ENCODE measurements at places on chromosomes 13 and 19. TPM values are rescaled to one million over a fixed set of nuclear protein-coding genes. Genes with fewer than 3 reads are reported as not detected.
A peak's percentile ranks its signal among the peaks of the same experiment; 100 is the strongest.

DNA sequence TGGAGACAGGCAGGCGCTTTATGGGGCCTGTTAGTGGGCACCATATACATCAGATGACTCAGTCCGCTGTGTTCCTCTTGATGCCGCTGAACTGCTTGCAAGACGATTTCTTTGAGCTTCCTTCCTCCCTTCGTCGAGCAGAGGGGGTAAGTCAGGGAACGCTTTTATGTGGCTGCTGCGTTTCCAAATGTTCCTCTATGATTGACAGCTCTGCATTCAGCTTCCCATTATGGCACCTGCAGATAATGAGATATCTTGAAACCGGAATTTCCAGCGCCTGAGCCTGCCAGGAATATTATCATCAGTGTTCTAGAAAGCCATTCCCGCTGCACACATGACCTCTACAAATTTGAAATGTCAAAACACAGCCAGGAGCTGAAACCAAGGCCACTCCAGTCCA, 257.0 kb downstream of the TSHZ3 start:
- no peak for DNase-seq

FXYD7 gene
- not detected for total RNA-seq

C19orf81 gene
- total RNA-seq, result not detected

DNA sequence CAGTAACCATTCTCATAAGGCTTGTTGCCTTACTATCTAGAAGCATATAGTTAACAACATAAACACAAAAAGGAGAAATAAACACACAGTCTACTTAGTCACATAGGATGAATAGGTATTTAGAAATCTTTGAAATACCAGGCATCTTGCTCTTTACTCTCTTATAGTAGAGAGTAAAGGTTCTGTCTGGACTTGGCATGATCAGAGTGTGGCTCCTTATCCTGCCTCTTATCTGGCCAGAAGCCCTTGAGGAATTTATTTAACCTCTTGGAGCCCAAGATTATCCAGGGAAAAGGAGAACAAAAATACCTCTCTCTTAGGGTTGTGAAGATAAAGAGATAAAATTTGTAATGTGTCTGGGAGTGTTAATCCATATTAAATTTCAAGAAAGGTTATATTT, 100.2 kb upstream of the MBNL2 start:
- peak; percentile 78 for DNase-seq

ZNF575 gene
- 5.2 TPM for total RNA-seq

DNA sequence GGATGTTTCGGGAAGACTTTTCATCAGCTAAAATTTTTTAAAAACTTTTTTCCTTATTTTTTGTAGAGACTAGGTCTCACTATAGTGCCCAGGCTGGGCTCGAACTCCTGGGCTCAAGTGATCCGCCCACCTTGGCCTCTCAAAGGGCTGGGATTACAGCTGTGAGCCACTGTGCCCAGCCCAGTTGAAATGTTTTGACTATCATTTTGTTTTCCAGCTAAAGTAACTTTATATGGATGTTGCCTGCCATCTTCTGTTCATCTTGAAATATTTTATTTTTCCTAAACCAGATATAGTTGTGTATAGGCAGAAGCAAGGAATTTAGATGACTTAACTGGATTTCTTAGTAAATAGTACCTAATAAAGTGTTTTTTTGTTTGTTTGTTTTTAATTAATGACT, 7.0 kb downstream of the CAB39L start:
- no peak for DNase-seq

DNA sequence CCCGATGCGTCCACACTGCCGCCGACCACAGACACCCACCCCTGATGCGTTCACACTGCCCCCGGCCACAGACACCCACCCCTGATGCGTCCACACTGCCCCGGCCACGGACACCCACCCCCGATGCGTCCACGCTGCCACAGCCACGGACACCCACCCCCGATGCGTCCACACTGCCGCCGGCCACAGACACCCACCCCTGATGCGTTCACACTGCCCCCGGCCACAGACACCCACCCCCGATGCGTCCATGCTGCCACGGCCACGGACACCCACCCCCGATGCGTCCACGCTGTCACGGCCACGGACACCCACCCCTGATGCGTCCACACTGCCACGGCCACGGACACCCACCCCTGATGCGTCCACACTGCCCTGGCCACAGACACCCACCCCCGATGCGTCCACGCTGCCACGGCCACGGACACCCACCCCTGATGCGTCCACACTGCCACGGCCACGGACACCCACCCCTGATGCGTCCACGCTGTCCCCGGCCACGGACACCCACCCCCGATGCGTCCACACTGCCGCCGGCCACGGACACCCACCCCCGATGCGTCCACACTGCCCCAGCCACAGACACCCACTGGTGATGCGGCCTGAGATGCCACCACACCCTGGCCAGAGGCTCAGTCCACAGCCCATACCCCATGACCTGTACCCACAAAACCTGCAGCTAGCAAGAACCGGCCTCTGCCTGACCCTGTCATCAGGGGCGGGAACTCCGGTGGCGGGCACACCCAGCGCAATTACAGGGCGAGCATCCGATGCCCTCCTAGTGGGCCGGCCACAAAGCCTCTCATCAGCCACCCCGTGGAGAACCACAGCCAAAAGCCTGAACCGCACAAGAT, 28.4 kb downstream of the RASA3 start:
- no peak for DNase-seq
